GM04503 (cell line): ENCODE measurements at places on chromosomes 7 and 10.

- no peak for DNase-seq
Measured at GRCh38 chr10:11823122-11823988, at the start of gene PROSER2. PROSER2 (plus strand) TSS chr10:11823356; CDS start chr10:11852078, 28,722 bp downstream.

DNA sequence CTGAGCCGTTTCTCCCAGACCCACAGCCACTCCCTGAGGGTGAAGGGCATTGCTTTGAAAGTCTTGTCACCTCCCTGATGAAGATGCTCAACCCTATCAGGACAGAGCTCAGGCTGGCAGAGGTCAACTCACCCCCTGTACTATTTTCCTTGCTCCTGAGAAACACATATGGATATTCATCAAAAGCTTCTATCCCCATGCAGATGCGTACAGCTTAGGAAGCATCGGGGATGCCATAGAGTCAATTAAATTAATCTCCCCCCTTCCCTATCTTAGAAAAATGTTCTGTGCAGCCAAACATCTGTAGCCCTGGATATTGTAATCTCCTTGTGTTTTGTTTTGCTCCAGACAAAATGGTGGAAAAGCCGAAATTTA lies 67.2 kb downstream of the EMX2 start:
- DNase-seq, result no peak

DNA sequence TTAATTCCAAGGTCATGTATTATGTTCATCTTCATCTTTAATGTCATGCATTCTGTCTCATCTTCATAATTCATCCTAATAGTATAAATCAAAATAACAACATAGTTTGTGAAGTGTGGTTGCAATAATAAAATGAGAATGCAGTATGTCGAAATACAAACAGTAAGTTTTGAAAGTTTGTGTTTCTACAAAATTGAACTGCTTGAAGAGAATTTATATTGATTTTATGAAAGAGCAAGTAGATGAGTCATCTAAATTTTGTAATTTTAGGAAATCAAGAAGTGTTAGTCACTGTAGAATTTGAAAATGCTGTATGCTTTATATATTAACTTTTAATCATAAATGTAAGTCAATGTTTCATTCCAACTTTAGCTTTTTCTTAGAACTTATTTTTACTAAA lies 190.5 kb upstream of the PPP1R3A start:
- DNase-seq, result no peak

DNA sequence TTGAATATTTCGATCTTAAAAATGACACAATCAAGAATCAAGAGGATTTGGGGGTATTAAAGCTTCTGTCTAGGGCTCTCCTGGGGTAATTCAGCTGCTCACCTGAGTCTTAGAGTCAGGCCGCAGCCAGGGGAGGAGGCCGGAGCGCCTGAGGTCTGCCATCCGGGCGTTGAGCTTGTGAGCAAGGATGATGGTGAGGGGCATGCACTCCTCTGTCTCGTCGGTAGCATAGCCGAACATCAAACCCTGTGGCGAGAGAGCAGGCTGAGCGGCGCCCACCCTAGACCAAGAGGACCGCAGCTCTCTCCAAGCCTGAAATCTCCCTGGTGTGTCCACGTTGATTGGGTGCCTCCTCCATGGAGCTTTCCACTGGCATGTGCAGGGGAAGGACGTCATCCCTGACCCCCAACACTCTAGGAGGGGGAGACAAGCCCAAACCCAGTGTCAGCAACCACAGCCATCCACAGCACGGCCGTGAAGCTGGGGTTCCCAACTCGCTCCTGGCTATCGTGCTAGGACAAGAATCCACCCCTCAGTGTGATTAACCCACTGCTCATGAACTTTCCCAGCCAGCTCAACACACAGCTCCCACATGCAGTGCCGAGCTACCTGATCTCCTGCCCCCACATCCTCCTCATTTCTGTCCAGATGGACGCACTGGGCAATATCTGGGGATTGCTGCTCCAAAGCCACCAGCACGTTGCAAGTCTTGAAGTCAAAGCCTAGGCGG lies 9.2 kb downstream of the MAT1A start:
- DNase-seq, result no peak

- no peak for DNase-seq
Measured at GRCh38 chr7:96311967-96312366, 9.9 kb downstream of the SLC25A13 start.

- peak; percentile 3 for DNase-seq
Measured at GRCh38 chr10:75772153-75772887, 340.9 kb downstream of the LRMDA start.

DNA sequence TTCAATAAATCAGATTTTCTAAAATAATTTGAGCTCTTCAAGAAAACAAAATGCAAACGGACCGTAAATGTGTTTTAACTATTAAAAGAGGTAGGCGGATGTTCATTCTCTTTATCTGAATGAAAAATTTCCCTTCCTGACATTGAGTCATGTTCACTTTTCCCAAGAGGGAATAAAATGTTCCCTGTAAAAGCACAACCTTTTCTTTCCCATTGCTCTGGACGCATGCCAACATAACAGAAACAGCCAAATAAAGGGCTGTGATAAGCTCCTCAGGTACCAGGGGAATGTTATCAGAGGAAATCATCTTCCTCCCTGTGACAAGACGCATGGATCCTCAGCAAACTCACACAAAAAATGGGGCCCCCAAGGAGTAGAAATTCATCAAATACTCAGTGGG lies 251.8 kb downstream of the MTERF1 start:
- no peak for DNase-seq

GRCh38 chr7:43758029-43758821 lies at the start of gene BLVRA:
BLVRA (plus strand) TSS chr7:43758680; CDS start chr7:43771159, 12,479 bp downstream.
- DNase-seq, result no peak

- DNase-seq, result no peak
Measured at GRCh38 chr7:94332571-94332970, 62.1 kb upstream of the COL1A2 start.

DNA sequence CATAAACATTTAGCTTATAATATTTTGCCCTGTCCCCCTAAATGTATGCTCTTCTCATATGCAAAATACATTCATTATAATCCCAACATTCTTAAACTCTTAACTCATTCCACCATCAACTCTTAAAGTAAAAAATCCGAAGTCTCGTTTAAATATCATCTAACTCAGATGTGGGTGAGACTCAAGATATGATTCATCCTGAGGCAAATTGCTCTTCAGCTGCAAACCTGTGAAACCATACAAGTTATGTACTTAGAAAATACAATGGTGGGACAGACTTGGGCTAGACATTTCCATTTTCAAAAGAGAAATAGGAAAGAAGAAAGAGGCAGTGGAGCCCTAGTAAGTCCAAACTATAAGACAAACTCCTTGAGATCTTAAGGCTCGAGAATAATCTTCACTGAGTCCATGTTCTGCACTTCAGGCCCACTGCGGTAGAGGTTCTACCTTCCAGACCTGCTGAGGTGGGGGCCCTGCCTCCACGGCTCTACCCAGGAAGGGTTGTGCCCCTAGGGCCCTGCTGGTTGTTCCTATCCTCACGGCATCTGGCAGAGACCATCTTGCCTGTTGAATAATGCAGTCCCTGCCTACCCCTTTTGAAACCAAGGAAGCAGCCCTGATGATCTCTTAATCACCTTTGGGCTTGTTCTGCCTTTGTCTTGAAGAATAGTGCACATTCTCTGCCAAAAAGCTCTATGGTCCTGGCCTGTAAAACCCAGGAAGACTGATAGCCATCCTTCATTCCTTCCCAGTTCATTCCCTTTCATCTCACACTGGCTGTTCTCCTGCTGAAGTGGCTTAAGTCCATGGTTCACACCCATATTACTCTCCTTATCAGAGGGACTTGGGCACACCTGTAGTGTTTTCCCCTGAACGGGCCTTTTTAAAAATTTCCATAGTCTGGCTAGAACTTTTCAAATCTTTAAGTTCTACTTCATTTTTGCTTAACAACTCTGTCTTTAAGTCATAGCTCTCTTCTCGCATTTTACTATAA lies 37.3 kb downstream of the INPP5F start:
- no peak for DNase-seq

GRCh38 chr10:78664929-78665553 lies 403.7 kb upstream of the ZMIZ1 start:
- no peak for DNase-seq

GRCh38 chr7:26216049-26216448 lies 14.5 kb downstream of the CBX3 start:
- no peak for DNase-seq

DNA sequence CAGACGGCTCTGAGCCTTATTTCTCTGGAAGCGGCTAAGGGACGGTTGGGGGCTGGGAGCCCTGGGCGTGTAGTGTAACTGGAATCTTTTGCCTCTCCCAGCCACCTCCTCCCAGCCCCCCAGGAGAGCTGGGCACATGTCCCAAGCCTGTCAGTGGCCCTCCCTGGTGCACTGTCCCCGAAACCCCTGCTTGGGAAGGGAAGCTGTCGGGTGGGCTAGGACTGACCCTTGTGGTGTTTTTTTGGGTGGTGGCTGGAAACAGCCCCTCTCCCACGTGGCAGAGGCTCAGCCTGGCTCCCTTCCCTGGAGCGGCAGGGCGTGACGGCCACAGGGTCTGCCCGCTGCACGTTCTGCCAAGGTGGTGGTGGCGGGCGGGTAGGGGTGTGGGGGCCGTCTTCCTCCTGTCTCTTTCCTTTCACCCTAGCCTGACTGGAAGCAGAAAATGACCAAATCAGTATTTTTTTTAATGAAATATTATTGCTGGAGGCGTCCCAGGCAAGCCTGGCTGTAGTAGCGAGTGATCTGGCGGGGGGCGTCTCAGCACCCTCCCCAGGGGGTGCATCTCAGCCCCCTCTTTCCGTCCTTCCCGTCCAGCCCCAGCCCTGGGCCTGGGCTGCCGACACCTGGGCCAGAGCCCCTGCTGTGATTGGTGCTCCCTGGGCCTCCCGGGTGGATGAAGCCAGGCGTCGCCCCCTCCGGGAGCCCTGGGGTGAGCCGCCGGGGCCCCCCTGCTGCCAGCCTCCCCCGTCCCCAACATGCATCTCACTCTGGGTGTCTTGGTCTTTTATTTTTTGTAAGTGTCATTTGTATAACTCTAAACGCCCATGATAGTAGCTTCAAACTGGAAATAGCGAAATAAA lies 175.5 kb downstream of the RNF216 start:
- DNase-seq, result no peak

DNA sequence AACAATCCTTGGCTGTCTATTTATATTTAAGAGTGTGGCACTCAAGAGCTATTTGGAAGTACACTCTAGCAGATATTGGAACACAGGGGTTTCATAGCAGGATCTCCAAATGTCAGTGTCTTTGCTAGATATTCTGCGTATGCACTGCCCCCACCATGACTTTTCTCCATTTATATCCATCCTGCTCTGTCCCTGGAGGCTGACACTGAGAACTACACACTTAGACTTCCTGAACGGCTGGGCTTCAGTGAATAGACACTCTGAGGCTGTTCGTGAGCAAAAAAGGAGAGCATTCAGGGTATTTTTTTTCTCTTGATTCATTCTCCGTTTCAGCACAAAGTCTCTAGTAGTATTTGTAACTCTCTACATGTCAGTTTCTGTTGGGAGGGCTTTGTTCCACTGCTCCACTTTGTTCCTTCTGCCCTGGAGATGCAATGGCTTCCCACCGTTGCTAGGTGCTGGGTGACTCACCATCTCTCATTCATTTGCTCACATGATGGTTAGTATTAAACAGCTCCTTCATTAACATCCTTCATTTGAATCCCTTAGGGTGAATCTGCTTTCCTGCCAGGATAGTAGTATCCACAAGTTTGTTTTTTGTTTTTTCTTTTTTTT lies 155.9 kb upstream of the SLC13A1 start:
- no peak for DNase-seq

- no peak for DNase-seq
Measured at GRCh38 chr10:63210611-63211196, 77.6 kb downstream of the NRBF2 start.

GRCh38 chr7:7384228-7384627 lies 151.4 kb downstream of the COL28A1 start:
- DNase-seq, result no peak

DNA sequence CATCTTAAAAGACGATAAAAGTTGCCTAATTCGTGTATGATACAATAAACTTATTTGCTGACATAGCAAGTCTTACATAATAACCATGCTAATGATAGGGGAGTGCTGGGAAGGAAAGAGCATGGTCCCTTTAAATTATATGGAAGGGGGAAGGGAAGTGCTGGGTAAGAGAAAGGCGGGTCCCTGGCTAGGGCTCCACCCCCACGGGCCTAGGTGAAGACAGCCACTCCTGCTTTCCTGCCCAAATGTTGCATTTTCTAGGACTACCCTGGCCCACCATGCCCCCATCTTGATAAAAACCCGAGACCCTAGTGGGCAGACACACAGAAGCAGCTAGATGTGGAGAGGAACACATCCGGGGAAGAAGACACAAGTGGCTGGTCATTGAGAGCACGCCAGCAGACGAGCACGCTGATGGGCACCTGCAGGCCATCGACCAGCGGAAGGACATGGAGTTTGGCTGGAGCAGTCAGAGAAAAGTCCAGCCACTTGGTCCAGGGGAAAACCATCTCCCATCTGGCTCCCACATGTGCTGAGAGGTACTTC lies 328.7 kb downstream of the ARL4A start:
- no peak for DNase-seq

DNA sequence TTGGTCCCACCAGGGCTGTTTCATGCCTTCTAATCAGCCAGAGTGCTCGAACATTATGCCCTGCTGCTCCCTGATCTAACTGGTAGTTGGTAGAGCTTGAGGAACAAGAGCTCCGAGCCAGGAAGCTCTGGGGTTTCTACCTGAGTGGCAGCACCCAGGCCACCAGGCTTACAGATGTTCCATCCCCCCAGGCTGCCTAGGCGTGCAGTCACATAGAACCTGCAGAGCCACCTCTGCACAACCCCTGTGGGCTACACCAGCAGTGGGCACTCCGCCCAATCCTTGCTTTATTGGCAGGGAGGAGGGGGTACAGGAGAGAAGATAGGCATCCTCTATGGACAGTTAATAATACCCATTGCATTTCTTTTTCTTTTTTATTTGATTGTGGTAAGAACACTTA lies 21.8 kb downstream of the MAP3K8 start:
- DNase-seq, result no peak

DNA sequence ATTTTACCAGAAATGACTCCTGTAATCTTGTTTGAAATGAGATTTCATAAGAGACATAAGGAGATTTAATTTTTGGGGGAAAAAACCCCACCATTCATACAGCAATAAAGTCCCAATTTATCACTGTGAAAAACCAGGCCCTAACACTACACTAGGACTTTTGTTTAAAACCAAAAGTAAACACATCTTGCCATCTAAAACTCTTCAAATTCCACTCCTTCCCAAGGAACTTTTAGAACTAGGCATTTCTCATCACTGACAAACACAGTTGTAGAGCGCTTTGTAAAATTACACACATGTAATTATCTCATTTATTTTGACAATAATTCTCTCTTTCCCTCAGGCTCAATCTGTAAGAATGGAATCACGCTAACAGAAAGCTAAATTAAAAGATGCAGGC lies 128.1 kb upstream of the C1QL3 start:
- DNase-seq, result no peak
